Activated CD8-positive, alpha-beta memory T cell treated with anti-CD3 and anti-CD28 coated beads, Interleukin-2, amount 50 U/mL, for 48 hours (primary cell): ENCODE measurements at places on chromosomes 4 and X.

DNA sequence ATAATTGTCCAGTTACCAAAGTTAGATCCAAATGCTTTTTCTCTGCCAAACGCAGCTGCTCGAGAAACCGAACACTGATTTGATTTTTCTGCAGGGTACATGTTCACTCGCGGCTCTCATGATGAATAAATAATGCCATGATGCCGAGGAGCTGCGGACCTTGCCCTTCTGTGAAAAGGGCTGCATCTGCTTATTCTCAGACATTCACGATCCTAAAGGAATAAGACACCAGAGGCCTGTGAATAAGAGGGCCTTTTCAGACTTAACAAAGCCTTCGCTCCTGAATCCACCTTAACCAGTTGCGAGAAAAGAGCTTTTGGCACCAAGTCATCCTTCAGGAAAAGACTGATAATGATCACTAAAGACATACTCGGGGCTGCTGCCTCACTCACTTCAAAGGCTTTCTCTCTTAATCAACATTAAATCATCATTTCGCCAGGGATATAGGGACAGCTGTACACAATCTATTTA lies 147.5 kb downstream of the FBXO8 start:
- DNase-seq: no peak

GRCh38 chr4:134544303-134544770 lies 342.7 kb upstream of the PABPC4L start:
- no peak for DNase-seq

DNA sequence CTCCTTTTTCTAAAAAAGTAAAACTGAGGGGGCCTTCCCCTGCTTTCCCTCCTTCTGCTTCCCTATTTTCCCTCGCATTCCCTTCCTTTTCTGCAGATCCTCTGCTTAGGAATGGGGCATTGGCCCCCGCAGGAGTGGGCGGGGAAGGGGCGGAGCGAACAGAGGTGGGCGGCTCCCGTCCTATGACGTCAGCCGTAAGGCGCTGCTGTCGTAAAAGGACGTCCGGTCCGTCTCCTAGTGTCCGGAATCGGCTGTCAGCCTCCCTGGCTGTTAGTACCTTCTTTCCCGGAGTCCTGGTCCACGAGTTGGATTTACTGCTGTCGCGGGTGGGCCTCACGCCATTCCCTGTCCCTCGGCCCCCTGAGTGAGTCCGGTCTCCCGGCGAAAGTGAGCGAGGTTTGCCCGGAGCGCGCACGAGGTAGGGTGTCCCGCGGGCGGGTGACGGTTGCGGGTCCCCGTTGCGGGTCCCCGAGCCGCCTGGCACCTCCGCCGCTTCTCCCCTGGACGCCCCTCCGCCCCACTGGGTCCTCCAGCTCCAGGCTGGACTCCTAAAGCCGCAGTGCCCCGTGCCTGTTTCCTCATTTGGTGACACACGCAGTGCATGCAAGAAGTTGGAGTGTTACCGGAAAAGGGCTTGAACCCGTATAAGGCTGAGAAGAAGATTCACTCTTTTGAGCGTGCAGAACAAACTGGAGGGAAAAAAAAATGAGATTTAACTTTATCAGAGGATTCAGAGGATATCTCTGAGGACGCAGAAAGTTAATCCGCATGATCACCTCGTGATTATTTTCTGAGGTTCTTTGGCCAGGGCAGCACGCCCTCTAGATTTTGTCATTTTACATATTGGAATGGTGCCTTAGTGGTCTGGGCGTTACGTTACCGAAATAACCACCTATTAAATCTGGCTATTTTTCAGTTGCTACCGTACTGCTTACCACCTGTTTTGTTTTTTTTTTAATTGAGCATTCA lies at the start of gene ZNF330:
Gene ZNF330, plus strand, starts transcription at position 205 of the 969 bp plus-strand sequence. CDS start 1,477 bp downstream, outside the sequence.
- peak; percentile 98 for DNase-seq

DNA sequence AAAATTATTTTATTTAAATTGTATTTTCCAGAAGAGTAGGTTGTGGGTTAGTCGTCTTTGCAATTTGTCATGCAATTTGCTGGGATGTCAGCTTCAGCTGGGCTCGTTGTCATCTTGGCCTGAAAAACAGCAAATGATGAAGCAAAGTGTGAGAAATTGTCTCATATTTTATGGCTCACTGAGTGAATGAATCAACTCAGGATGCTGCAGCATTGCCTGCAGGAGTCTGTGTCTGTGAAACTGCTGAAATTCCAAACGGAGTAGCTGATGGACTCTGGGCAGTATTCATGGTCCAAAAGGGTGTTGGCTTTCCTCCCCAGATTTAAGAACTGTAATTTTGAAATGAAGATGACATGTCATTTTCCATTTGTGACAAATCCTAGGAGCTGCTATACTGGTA lies 37.2 kb downstream of the CXCL8 start:
- no peak for DNase-seq

DNA sequence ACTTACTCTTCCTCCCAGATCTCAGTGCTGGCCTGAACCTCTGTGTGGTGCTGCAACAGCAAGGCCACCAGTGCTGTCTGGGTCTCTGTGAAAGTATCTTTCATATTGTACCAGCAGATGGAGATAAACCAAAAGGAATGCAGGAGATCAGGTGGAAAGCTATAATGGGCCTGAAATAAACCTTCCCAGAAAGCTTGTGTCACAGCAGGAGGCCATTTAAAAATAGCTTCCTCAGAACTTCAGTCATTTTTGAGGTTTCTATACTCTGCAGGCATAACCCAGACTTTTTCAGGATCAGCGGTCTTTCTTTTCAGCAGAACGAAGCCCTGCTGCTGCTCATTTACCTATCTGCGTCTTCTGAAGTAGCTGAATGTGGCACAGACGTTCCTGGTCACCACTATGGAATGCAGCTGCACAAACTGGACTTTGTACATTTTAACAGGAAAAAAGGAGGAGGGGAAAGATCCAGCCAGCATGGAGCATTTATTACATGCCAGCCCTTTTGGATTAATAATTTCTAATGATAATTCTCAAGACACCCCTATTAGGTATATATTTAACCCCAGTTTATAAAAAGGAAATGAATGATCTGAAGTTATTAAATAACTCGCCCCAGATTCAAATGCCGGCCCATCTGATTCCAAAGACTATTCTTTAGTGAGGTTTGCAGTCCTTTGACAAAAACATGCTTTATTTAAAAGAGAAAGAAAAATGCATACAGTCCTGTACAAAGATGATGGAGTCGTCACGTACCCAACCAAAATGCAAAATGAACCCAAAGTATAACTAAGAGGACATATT lies 119.7 kb downstream of the NFKB1 start:
- no peak for DNase-seq

GRCh38 chr4:121330180-121330665 lies 50.6 kb downstream of the QRFPR start:
- no peak for DNase-seq

DNA sequence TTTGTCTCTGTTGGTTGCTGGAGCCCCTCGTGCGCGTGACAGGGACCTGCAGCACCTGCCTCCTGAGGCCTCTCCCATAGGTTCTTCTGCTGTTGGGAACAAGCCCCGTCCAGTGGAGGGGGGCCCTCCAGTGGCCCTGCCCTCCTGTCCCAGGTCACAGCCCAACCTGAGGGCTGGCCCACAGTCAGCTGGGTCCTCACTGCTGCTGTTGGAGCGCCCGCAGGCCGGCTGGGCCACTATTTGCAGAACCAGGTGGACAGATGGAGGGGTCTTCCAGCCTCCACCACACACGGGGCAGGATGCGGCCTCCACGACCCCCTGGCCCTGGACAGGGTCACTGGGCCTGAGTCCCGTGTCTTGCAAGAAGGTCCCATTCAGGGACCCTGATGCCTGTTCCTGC lies 51.4 kb upstream of the PSAPL1 start:
- no peak for DNase-seq

DNA sequence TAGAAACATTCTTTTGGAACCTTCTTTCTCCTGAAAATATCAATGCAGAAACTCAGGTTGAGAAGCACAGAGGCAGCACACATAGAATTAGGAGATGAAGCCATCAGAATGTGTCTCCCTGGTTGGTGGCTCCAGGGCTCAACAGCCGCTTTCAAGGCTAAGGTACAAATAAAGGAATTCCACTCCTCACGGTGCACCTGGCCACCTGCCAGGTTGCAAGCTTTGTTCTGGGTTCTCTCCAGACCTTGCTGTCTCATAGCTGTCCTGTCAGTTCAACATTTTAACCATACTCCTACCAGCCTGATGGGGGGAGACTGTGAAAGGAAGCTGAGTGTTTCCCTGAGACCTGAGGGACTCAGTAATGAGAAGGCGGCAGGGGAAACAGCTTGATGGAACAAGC lies 96.3 kb upstream of the HPF1 start:
- DNase-seq: no peak

DNA sequence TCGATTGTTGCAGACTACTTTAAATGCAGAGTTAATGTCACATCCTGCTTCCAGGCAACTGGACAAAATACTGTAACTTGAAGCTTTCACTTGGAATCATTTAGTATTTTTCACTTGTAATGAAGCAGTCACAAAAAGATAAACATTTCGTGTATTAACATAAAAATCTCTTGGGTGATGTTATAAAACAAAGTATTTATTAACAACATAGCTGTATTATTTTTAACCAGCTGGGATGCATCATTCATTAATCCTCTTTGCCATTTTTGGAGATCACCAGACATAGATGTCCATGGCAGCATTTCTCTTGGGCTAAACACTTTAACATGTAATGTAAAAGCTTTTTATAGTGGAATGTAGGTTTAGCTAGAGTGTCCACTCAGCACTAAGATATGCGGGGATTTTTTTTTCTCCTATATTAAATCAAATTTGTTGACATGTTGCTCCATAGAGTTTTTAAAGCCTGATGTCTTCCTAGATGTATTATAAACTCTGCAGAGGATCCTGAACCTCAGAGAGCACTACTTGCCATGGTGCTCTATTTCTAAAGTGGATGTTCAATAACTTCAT lies 193.7 kb upstream of the SPANXN4 start:
- DNase-seq: no peak

DNA sequence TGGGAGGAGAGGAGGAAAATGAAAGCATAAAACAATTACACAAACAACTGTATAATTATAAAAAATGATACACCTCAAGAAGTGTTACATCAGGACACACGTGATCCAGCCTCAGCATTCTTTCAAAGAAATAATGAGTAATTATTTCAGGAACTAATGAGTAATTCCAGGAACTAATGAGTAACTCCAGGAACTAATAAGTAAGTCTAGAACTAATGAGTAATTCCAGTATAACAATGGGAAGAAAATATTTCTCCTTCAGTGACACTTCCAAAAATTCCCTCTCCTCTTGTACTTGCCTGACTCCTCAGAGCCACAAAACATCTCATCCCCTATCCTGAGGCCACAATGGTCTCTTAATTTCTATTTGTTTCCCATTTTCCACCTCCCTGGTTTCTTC lies 63.5 kb upstream of the COL25A1 start:
- DNase-seq: no peak

- no peak for DNase-seq
Measured at GRCh38 chr4:141731481-141731880, 95.1 kb downstream of the IL15 start.

GRCh38 chr4:6582889-6583490 lies 8.0 kb downstream of the MAN2B2 start:
- DNase-seq: no peak

DNA sequence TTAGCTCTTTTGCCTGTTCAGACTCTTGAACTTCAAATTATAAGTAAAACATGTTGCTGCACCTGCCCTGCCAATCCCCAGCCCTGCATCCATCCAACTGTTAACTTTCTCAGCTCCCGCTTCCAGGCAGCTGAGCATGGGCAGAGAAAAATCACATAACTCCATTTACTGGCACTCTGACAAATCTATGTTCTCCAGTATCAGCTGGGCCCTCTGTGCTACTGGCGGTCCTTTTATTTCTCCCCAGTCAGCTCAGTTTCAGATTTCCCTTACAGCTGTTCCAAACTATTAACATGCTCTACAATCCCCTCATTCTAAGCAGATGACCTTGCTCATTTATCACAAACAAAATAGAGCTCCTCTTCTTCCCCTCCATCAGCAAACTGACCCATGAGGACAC lies 240.4 kb upstream of the TET2 start:
- DNase-seq: no peak

GRCh38 chrX:131059246-131059645 lies 1.1 kb downstream of the ARHGAP36 start:
- DNase-seq: no peak

- no peak for DNase-seq
Measured at GRCh38 chrX:29471829-29472228, 743.5 kb upstream of the MAGEB2 start.

DNA sequence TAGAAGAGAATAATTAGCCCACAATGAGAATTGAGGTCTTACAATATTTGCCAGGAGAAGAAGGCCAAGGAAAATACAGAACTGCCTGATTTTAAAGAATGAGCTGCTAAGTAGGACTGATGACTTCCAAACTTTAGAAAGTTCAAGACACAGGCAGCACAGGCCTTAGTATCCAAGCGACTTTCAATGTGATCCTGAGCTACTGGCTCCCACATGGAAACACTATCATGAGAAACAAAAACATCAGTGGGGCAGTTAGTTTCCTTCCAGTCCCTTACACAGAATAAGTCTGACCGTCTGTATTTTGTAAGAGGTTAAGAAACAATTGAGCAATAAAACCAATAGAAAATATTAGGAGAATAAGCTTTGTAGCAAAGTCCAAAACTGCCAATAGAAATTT lies 251.4 kb downstream of the COL25A1 start:
- no peak for DNase-seq

GRCh38 chr4:78666830-78667258 lies 109.3 kb upstream of the BMP2K start:
- DNase-seq: no peak

- no peak for DNase-seq
Measured at GRCh38 chr4:1972414-1972813, 36.4 kb downstream of the NELFA start.

- DNase-seq: no peak
Measured at GRCh38 chrX:134734466-134734952, 76.2 kb upstream of the PLAC1 start.

DNA sequence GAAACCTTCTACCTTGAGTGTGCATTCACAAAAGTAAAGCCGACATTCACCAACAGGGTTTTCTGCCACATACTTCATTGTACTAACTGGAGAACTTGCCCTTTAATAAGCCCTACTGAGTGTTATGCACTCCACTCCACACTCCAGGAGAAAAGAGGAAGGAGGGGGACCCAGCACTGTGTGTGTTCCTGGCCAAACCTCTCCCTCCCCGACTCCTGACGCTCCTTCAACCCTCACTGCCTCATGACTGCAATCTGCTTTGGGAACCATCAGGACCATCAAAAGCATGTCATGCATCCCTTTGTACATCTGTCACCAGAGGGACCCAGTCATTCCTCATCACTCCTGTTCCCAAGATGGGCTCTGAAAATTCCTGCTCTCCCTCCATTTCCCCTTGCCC lies 143.7 kb downstream of the RASL11B start:
- no peak for DNase-seq

GRCh38 chrX:53263597-53264094 lies 17.7 kb downstream of the IQSEC2 start:
- peak; percentile 68 for DNase-seq

GRCh38 chrX:110836451-110836850 lies 40.8 kb upstream of the CHRDL1 start:
- no peak for DNase-seq

- DNase-seq: no peak
Measured at GRCh38 chr4:147689067-147689466, 5.1 kb upstream of the PRMT9 start.

DNA sequence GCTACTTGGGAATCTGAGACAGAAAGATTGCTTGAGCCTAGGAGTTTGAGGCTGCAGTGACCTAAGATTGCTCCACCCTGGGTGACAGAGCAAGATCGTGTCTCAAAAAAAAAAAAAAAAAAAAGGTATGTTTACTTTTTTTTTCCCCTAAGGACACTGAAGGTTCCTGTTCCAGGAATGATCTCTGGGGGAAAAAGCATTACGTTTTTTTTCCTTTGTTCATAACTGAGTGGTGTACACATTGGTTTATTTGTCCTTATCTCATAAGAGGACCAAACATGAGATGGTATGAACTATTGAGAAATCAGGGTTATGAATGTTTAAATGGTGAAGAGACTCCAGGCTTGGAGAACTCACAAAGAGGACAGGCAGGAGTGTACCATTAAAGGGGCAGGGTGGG lies 120.4 kb upstream of the IL1RAPL2 start:
- DNase-seq: no peak
